ENCODE measurements at places on chromosomes 1 and 21. TPM values are rescaled to one million over a fixed set of nuclear protein-coding genes. Genes with fewer than 3 reads are reported as not detected.

USP25 gene
- 63.7 TPM for total RNA-seq

THRAP3 gene
- total RNA-seq = 170 TPM

MAP1LC3C gene
- total RNA-seq = not detected

PIGR gene
- total RNA-seq = not detected

SYNC gene
- total RNA-seq = 12.3 TPM

CDC42 gene
- 879 TPM for total RNA-seq

HDGF gene
- 214 TPM for total RNA-seq

NR1I3 gene
- total RNA-seq = not detected

ACKR1 gene
- 0.10 TPM for total RNA-seq

DISP3 gene
- 0.10 TPM for total RNA-seq

DCDC2B gene
- total RNA-seq = not detected

THEM5 gene
- not detected for total RNA-seq

BROX gene
- total RNA-seq = 59.7 TPM

FMOD gene
- total RNA-seq = 0.19 TPM

CYP4X1 gene
- 3.3 TPM for total RNA-seq

C1orf56 gene
- total RNA-seq = 2.5 TPM

DNAJC6 gene
- total RNA-seq = 7.8 TPM

EPHB2 gene
- 77.4 TPM for total RNA-seq

ERO1B gene
- 2.9 TPM for total RNA-seq

WDR4 gene
- total RNA-seq = 18.3 TPM

NUDT4B gene
- 131 TPM for total RNA-seq

SPRR2F gene
- total RNA-seq = not detected

SLC2A5 gene
- under 0.01 TPM for total RNA-seq

KRTAP19-3 gene
- not detected for total RNA-seq

OVAAL gene
- not detected for total RNA-seq

AADACL4 gene
- total RNA-seq = not detected

WRAP73 gene
- total RNA-seq = 14.7 TPM

SIPA1L2 gene
- total RNA-seq = 12.7 TPM

WNT9A gene
- 3.9 TPM for total RNA-seq

MASP2 gene
- total RNA-seq = not detected

MCOLN3 gene
- total RNA-seq = under 0.01 TPM

CTPS1 gene
- total RNA-seq = 35.9 TPM

Data from vein endothelial cell (primary cell).